ENCODE measurements at places on chromosomes 12 and 14.

DNA sequence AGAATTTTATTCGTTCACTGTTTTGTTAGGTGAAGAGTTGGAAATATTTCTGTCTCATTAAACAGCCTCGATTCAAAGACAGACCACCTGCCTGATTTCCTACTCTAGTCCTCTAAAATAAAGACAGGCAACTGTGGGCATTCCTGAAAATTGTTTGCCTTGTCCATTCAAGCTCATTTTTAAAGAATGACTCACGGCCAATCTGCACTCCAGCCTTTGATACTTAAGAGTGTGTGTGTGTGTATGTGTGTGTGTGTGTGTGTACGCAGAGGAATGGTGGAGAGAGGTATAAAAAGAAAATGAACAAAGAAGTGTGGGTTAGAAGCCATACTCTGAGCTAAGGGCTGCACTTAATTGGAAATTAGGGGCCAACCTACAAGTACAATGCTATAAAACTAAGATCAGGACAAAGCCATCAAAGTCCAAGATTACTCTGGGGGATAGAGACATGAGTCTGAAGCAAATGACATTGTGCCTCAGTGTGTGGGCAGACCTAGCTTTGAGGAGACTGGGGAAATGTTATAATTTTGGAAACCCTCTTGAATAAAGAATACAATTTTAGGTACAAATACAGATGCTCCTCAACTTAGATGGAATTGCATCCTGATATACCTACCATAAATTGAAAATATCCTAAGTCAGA is 45.6 kb upstream of the SOCS2 start:
- no peak for DNase-seq

GRCh38 chr12:76065917-76066316 is 18.6 kb downstream of the NAP1L1 start:
- no peak for DNase-seq

DNA sequence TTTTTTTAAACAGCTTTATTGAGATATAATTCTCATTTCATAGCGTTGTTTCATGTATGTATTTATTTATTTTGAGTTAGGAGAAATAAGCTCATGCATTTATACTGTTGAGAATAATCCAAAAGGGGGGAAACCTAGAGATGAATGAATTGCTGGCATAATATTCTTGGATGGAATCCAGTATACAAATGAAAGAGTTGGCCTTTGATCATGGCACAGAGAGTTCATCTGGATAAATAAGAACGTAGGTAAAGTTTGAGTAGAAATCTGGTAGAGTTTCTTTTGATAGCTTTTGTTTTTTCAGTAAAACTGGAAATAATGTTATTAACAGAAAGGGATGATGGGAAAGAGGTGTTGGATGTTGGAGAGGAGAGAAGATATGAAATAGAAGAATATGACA is 166.2 kb downstream of the LRRK2 start:
- no peak for DNase-seq

DNA sequence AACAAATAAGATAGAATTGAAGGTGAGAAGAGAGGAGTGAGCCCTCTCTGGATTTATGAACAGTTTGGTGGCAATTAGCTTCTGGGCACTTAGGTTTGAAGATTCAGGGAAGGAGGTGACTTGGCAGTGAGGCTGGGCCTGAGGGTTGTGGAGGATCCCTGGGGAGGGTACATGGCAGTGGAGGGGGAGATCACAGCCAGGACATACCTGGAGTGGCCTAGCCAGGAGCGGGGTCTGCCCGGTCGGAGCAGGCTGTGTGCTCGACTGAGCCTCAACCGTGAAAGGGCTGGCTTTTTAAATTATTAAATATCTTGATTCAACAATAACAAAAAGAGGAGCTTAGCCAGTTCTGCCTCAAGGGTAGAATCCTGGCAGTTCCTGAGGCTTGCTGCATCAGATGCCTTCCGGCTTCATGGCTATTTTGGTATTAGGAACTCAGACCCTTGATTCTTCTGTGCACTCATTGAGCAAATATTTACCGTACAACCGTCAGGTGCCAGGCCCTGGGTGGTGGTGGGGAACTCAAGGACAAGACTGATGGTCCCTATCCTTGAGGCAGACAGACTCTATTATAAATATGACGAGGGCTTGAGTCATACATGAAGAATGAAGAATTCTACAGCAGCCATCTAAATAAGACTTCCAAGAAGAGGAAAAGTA is 73.4 kb downstream of the SPTB start:
- no peak for DNase-seq

GRCh38 chr12:102374190-102374589 is 106.2 kb downstream of the IGF1 start:
- DNase-seq: no peak

- no peak for DNase-seq
These were observed 37.0 kb upstream of the GALNT9 start for GRCh38 chr12:132366341-132366861.

DNA sequence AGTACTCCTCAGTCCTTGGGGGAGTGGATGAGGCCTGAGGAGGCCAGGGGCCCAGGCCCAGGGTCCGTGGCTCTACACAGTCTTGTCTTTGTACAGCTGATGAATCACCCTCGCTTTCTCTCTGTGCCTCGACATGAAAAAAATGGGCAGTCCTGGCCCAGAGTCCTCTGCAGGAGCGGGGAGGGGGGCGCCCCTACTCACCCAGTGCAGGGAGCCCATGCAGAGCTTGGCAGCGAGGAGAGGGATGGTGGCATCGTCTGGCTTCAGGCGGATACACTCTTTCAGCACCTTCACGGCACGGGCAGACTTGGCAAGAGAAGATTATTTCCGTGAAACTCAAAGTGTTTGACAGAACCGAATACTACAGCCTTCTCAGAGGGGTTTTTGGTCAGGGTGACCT is 159.3 kb downstream of the TTC7B start:
- no peak for DNase-seq

- DNase-seq: no peak
These were observed 216.2 kb upstream of the KRR1 start for GRCh38 chr12:75727577-75727976.

- no peak for DNase-seq
These were observed 168.4 kb downstream of the RPS29 start for GRCh38 chr14:49417790-49418189.

GRCh38 chr12:59151243-59151642 is 230.9 kb upstream of the LRIG3 start:
- DNase-seq: no peak

GRCh38 chr14:72780751-72781150 is 113.2 kb downstream of the DPF3 start:
- DNase-seq: no peak

- DNase-seq: no peak
These were observed 108.8 kb upstream of the ARHGAP5 start for GRCh38 chr14:31968107-31968810.

- DNase-seq: no peak
These were observed 73.5 kb downstream of the LIN7A start for GRCh38 chr12:80864046-80864735.

- DNase-seq: no peak
These were observed 404.2 kb downstream of the TMEM121 start for GRCh38 chr14:105930572-105930971.

DNA sequence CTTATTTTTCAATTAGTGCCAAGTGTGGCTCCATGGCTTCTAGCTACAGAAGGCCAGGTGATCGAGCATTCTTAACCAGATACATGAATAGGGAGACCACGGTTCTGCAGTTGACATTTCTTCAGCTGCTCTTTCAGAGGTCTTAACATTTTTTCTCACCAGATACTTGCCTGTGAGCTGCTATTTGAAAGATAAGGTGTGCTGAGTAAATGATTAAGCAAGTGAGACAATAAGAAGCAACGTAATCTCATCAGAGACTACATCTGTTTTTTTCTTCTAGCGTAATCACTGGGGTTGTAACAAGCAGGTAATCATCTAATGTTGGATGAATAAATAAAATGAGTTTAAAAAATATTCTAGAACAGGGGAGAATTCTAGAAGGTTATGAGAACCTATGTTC is 912.9 kb downstream of the DIO2 start:
- no peak for DNase-seq

DNA sequence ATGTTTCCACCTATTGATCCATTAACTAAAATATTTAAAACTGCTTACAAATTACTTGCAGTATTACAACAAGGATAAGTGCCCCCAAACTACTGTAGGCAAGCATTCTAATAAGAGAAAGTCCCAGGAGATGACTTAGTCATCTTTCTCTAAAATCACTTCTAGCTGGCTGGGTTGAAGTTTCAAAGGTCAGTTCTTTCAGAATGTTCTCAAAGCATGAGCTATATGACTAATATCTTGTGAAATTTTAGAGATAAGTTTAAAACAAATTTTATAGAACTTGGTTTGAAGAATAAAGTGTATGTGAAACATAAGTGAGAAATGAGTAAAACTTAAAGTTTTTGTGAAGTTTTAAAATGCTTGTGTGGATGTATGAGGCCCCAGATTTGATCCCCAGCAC is 24.3 kb upstream of the OR6J1 start:
- no peak for DNase-seq

- DNase-seq: no peak
These were observed 299.7 kb downstream of the ATP23 start for GRCh38 chr12:58241099-58241498.

DNA sequence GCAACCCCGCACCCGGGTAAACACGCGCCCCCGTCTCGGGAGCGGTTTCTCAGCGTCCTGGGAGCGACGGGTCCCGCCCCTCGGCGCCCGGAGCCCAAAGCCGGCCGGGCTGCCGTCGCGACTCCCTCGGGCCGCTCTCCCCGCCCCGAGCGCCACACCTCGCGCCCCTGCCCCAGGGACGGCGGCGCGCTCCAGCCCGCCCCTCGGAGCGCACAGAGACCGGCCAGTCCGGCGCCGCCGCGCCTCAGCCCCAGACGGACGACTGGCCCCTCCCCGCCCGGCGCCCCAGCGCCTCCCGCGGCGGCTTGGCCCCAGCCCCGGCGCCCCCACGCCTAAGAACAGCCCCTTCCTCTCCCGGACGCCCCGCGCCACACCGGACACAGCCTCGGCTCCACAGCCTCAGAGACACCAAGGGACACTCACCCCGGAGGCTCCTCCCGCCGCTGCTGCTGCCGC is 411 bp downstream of the BTBD7 start:
- DNase-seq: peak; percentile 14

GRCh38 chr12:659090-659683 is 4.1 kb downstream of the NINJ2 start:
- DNase-seq: no peak

GRCh38 chr12:119659289-119659897 is 8.5 kb upstream of the PRKAB1 start:
- no peak for DNase-seq

GRCh38 chr14:105528586-105529318 is 2.4 kb downstream of the TMEM121 start:
- no peak for DNase-seq

- no peak for DNase-seq
These were observed 4.9 kb downstream of the PTGER2 start for GRCh38 chr14:52318826-52319645.

DNA sequence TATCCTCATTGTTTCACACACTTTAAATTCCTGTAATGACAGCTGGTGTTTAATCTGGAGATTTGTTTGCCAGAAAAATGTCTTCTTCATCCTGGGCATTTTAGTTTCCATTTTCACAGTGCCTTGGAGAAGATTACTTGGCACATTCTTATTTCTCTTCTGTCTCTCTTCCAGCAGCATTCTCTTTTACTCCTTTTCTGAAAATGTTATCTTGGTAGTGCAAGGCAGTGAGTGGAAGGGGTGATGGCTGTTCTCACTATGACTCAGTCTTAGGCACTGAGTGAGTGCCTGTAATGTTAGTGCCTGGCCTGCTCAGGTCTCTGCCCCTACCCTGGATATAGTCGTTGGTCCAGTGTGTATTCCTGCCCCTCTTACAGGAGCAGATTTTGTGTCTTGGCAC is 13.1 kb downstream of the CLECL1 start:
- DNase-seq: no peak

GRCh38 chr12:67299526-67299925 is 30.4 kb downstream of the CAND1 start:
- DNase-seq: no peak

DNA sequence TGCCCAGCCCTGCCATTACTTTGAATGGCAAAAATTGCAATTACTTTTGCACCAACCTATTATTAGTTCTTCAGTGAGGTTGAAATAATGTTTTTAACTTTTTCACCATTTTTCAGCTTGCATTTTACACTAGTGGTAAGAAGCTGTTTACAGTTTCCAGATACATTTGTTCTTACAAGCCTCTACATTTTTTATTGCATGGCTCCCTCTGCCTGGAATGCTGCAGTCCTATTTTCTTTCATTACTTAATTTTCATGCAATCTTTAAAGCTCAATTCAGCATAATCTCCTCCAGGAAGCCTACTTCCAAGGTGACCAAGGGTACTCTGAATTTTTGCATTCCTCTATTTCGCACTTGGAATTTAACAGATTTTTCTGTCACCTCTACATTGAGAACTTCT is 33.4 kb downstream of the CCER1 start:
- DNase-seq: no peak

DNA sequence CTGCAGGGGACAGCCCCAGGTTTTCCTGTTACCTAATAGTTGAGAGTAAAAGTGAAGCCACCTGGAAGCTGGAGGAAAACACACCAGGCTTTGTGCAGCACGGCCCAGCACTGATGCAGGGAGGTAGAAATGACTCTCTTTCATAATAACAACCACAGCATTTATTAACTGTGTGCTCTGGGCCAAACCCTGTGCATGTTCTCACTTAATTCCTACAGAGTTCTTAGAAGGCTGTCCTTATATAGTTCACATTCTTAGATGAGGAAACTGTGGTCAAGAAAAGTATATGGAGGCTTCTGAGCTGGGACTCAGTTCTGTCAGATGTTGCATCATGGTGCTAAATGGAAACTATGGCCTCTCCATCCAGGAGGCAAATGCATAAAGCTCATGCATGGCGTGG is 100.0 kb downstream of the PAPOLA start:
- DNase-seq: no peak

DNA sequence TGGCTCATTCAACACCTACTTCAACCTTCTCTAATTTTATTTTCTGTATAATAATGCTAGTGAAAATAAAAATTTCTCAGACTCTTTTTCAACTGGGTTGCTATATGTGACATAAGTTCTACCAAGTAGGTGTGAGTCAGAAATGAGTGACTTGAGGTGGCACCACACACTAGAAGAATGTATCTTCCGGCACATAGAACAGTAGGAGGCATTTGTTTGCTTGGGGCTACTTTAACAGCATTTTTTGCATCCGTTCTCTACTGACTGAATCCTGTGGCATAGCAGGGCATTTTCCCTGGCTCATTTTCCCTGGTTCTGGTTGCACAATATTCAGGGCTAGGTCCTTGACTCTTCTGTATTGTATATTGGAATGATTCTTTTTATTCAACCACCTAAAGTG is 194.0 kb upstream of the SLC16A7 start:
- DNase-seq: no peak

All from stimulated activated CD8-positive, alpha-beta memory T cell treated with anti-CD3 and anti-CD28 coated beads, Interleukin-15, amount 100 ng/mL, for 24 hours (primary cell).